ENCODE measurements at places on chromosomes 12 and 14.

DNA sequence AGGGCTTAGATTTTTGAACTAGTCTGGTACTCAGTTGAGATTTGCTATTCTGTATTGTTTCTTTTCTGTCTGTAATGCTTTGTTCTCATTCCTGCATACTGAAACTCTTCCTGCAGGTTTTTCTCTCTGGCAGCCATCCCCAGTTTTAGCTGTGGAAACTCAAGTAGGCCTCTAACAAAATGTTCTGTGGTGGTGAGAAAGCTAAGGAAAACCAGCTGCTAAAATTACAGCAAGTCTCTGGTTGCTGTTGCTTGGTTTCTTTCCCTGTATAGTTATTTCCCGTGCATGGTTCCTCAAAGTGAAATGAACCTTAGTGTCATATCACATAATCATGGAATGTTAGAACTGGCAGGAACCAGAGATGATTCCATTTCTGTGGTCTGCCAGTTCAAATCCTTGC, 442.5 kb downstream of the NRXN3 start:
- no peak for DNase-seq

DNA sequence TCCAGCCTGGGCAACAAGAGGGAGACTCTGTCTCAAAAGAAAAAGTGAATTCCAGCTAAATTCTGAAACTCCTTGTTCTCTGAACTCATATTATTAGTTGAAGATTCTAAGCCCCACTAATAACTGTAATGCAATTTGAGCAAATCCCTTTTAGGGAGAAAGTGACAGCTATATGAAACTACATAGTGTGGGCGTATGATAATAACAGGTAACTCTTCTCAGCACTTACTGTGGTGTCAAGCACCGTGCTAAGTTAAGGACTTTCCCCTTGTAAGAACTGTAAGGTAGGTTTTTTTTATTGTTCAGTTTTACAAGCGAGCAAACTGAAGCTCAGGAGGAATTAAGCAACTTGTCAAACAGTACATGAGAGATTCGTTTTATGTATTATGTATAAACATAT, 5.4 kb downstream of the ANKRD13A start:
- DNase-seq, result no peak

- DNase-seq, result no peak
Observed at GRCh38 chr12:99985631-99986030, 895 bp upstream of the ANKS1B start.

DNA sequence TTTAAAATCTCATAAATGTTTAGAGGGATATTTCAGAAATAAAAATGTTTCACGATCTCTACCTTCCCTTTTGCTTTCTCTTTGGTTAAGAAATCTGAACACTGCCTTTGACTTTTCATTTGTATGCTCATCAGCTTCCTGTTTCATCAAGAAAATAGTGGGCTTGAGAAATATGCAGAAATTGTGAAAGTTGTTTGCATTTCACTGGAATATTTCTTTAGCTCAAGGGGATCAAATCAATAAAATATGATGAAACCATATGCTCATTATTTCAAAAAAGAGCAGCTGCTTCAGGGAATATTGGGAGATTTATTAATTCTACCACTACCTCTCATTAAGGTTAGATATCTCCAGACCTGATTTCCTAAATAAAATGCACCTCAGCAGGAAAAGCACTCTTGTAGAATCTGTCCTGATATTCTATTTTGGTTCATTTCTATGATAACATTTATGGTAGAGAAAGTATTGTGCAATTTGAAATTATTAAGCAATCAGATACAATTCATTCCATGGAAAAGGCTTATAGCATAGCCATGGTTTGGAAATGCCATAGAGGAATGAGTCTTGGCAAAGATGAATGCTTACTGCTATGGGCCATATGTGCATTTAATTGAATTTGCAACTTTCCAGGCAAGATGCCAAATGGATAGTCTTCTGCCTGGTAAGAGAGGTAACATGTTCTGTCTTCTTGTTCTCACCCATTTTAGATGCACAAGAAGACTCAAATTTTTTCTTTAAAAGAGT, 212.6 kb upstream of the SLC16A7 start:
- DNase-seq, result no peak

- DNase-seq, result no peak
Observed at GRCh38 chr12:56878010-56878339, 56.2 kb downstream of the SDR9C7 start.

DNA sequence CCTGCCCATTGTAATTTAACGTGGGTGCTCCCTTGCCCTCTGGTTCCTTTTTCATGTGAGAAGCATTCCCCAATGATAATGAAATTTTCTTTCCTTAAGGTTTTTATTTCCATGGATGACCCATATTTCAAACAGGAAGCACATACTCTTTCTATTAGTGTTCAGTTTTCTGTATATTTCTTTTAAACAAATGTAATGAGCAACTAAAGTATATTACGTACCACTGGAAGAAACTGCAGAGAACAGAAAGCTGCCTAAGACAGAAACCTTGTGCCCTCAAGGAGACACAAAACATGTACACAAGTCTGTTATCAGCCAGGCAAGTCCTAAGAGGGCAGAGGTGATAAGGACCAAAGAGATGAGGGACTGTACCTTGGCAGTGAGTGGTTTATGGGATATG, 414.9 kb downstream of the ETNK1 start:
- no peak for DNase-seq

GRCh38 chr12:3713947-3714346, 39.0 kb downstream of the CRACR2A start:
- no peak for DNase-seq

- DNase-seq, result no peak
Observed at GRCh38 chr12:133231001-133231400, 4.7 kb downstream of the ANHX start.
